ENCODE measurements at places on chromosomes 1 and 21.

DNA sequence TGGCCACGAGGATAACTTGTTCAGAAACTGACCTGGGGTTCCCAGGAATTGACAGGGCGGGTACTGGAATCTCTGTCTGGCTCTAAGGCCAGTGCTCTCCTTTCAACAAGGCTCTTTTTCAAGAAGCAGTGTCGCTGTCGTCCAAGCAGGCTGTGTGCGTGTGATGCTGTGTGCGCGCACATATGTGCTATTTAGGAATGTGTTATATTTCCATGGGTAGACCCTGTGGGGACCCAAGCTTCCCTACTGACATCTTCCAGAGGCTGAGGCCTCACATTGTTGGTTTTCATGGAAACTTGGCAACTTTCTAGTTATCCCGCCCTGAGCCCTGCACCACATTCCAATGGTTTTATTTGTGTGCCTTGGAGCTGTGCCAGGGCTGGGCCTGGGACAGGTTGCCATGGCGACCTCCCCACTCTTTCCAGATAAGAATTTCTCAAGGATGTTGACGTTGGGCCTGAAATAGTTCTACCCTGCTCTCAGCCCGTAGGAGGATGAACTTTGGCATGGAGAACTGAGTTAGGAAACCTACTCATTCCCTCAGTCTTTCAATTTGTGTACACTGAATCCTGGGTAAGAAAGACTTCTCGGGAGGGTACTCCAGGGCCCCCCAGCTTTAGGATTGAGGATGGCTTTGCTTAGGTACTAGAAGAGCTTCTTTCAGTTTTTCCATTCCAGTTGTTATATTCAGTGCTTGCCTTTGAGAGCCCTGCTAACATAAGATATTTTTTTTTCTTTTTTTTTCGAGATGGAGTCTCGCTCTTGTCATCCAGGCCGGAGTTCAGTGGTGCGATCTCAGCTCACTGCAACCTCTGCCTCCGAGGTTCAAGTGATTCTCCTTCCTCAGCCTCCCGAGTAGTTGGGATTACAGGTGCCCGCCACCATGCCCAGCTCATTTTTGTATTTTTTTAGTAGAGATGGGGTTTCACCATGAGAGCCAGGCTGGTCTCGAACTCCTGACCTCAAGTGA, 38.8 kb upstream of the SRSF10 start:
- DNase-seq, result peak; percentile 69

DNA sequence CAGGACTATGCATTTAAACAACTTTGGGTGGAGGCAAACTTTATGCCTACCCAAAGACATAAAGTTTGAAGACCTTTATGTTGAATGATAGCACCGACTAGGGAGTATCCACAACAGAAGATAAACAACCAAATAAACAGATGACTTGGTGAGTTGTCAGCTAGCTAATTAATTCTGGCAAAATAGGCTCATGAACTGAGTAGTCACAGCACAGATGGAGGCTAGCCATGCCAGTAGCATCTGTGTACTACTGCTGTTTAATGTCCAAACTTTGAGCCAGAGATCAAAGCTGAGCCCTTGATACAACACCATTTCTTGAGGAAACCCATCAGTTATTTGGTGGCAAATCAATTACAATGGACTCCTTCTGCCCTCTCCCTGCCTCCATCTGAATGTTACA, 40.3 kb upstream of the CCDC190 start:
- no peak for DNase-seq

- DNase-seq, result no peak
Observed at GRCh38 chr1:51981555-51981954, 8.9 kb downstream of the RAB3B start.

DNA sequence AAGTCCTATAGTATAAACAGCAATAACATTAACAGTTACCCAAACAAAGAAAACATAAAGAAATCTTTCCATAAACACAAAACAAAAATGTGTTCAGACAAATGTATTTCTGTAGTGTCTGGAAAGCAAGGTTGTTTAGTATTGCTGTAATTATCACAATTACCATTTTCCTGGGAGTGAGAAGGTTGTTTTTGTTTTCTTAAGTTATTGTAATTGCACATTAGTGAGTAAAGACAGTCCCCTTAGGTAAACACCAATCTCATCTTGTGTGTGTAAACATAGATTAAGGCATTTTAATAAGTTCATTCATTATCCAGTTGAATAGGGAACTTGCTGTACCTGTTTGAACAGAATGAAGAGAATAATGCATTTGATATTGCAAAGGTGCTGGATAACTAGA, 356.9 kb upstream of the ADGRL4 start:
- no peak for DNase-seq

DNA sequence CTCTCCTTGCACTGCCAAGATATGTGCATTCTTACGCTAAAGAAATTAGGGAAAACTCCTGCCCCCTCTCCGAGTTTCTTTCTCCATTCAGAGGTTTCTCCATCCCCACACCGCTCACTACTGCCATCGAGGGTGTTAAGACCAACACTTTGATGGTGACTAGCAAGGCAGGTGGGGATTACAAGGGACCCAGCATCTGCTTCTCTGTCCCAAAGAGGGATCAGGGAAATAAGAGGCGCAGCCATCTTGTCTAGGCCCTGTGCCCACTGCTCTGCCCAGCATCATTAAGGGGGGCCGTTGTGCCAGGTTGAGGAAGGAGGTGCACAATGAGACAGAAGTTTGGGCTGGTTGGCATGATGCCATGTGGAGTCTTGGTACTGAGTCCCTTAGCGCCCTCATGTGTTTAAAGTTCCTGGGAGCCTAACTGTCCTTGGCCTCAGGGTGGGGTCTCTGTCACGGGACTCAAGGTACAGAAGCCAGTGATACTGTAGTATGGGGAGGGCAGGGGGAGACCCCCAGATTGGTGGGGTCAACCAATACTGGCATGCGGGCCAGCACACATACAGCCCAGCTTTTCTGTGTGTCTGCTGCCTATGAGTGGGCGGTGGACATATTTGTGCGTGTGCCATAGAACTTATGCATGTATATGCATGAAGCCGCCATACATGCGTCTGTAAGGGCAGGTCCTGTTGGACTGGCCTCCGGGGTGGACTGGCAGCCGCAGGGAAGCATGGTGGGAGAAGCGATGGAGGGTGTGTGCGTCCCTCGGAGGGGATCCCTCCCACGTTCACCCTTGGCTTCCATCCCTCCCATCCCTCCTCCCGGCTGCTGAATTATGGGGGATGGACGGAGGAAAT, 5.5 kb downstream of the EFNA3 start:
- DNase-seq, result no peak

DNA sequence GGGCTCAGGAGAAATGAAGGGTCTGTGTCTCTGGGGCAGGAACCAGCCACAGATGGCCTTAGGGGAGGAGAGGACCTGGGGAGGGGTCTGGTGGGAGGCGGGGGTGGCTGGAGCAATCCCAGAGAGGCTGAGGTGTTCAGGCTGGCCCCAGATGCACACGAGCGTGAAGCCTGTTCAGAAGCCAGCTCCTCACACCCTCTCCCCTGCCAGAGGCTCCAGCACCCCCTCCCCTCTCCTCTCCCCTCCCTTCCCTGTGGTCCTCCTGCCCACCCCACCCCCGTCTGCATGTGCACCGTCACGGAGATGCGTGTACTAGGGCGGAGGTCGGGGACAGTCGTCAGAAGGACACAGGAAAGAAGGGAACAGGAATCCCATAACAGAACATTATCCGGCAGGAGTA, 115.0 kb upstream of the COL6A1 start:
- DNase-seq, result no peak

- DNase-seq, result no peak
Observed at GRCh38 chr1:31665234-31665878, 20.7 kb upstream of the PEF1 start.

GRCh38 chr1:21457654-21458053, 17.7 kb downstream of the NBPF3 start:
- DNase-seq, result no peak

DNA sequence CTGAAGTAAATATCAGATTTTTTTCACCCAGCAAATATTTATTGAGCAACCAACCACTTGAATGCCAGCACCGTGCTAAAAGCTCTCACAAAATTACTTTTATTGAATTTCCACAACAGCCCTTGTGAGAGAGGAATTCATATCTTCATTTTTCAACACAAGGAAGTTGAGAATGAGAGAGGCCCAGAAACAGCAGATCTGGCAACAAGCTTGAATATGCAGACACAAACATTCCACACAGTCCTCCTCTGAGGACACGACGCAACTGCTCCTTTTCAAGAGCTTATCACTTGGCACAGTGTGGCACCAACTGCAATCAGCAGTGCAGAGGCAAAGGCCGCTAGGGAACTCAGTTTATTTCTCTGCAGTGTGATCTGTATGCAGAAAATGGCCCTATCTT, 32.2 kb upstream of the IFNAR2 start:
- DNase-seq, result no peak

- no peak for DNase-seq
Observed at GRCh38 chr1:84379138-84379916, 19.0 kb upstream of the DNASE2B start.

DNA sequence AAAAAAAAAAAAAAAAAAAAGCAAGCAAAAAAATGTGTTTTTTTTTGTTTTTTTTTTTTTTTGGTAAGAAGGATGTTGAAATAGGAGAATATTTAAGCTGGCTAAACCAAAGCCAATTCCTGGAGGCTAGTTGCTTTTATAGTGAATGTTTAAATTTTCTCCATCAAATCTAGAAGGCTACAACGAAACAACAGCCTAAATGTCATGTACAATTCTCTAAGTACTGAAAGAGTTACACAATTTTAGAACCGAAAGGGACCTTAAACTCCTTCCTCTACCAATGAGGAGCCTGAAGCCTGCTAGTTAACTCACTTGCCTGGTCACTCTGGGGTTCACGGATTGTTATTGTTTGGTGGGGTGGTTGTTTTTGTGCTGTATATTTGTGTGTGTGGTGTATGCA, 3.5 kb downstream of the WLS start:
- DNase-seq, result no peak

DNA sequence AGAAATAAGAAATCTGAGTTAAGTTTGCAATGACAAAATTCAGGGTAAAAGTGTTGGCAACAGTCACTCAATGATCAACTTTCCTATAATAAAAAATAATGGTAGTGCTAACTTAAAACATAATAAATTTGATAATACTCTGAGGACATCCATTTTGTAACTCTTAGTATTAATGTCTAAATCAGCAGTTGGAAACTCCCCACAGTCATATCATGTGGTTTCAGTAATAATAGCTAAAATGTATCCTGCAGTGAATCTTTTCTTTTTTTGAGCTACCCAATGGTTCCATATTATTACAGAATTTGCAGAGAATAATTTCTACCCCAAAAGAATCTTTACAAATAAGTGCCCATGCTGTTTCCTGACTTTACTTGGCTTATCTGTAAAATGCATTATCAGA, 286.7 kb downstream of the PTPRC start:
- no peak for DNase-seq

GRCh38 chr1:182149411-182149965, 88.0 kb upstream of the ZNF648 start:
- no peak for DNase-seq

- DNase-seq, result no peak
Observed at GRCh38 chr1:29532751-29533150, 296.4 kb downstream of the PTPRU start.

GRCh38 chr1:203544978-203545816, 51.2 kb downstream of the OPTC start:
- no peak for DNase-seq
